ENCODE measurements at places on chromosomes 7 and 10.

- no peak for DNase-seq
Measured at GRCh38 chr10:132401401-132402118, 4.6 kb downstream of the PWWP2B start.

GRCh38 chr7:105797652-105798051, 78.7 kb downstream of the ATXN7L1 start:
- DNase-seq: no peak

DNA sequence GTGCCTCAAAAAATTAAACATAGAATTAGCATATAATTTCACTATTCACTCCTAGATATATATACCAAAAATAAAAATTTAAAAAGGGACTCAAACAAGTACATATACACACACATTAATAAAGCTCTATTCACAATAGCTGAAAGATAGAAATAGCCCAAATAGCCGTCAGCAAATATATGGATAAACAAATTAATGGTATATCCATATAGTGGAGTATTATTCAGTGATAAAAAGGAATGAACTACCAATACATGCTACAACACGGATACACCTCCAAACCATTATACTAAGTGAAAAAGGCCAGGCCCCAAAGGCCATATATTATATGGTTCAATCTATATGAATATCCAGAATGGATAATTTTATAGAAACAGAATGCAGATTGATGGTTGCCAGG, 414.6 kb upstream of the LRGUK start:
- DNase-seq: no peak

DNA sequence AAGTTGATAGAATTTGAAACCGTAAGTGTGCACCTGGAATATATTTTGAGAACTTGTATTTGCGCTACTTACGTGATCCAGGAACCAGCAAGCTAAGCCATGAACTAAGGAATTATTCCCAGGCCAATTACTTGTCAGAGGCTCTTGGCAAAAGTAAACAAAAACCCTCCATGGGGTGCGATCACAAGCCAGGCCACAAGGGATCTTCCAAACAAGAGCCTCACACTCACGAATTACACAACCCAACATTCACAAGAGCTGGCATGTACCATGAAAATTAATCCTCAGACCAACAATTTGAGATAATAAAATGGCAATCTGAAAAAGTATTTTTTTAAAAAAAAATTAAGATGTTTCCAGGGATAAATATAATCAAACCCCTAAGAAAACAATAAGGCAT, 467.0 kb upstream of the AKR1E2 start:
- DNase-seq: no peak

DNA sequence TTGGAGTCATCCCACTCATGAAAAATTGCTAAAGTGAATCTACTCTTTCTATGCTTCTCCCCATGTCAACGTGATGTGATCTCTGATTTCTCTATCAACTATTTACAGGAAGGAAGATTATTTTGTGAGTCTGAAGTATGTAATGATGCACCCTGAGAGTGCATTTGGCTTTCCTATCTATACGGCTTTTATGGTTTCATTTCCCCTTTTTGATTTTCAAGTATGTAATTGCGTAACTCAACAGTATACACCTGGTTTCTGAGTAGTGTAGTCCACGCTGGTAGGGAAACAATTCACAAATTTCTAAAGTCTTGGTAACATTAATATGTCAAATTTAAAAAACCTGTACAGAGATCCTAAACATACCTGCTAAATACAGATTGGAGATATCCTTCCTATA, 194.7 kb upstream of the SEMA3A start:
- DNase-seq: no peak

GRCh38 chr10:131571346-131571745, 259.8 kb upstream of the TCERG1L start:
- no peak for DNase-seq

- DNase-seq: no peak
Measured at GRCh38 chr7:79988653-79989052, 146.0 kb upstream of the GNAI1 start.

- no peak for DNase-seq
Measured at GRCh38 chr10:94213980-94214379, 148.8 kb downstream of the NOC3L start.

DNA sequence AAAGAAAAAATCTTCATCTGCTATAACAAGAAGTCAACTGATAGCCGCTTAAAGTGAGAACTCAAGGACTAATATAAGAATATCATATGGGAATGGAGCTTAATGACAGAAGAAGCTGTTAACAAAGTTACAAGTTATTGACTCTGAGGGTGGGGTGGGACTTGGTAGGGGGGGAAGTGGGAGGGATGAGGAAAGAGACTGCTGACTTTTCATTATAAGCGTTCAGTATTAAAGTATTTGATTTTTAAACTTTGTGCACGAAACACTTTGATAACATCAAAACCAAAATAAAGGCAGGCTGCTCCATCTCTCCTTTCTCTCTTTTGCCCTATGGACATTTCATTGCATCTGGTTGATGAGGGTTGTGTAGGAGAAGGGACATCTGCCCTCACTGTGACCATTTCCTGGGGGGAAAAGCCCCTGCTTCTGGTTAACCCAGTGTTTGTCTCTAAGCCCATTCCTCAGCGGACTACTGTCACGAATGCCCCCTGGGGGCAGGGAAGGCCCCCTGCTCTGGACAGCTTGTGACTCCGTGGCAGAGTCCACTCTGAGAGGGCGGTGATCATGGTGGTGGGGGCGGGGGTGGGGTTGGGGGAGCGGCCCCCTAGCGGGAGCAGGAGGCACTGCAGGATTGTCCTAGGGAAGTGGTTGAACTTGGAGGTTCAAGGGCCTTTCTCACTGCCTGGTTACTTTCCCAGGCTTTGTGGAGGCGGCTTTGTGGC, 17.4 kb downstream of the SLC13A4 start:
- DNase-seq: no peak

DNA sequence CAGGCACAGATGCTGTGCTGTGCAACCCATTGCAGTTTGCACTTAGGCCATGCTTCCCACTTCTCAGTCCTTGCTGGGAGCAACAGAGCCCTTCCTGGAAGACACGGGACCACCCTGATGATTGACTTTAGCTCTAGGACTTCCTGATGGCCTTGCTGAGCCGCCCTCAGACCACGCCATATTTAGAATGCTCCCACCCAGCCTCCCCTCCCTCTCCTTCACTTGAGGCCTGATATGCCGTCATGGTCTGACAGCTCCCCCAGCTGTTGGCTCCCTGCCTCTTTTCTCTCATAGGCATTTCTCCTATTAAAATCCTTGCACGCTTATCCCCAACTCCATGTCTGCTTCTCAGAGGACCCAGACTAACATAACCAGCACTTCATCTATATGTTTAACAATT, 29.4 kb upstream of the GATAD1 start:
- DNase-seq: no peak

GRCh38 chr10:103590060-103590459, 96.6 kb downstream of the NEURL1 start:
- no peak for DNase-seq

GRCh38 chr7:94062372-94062771, 58.2 kb upstream of the BET1 start:
- no peak for DNase-seq

DNA sequence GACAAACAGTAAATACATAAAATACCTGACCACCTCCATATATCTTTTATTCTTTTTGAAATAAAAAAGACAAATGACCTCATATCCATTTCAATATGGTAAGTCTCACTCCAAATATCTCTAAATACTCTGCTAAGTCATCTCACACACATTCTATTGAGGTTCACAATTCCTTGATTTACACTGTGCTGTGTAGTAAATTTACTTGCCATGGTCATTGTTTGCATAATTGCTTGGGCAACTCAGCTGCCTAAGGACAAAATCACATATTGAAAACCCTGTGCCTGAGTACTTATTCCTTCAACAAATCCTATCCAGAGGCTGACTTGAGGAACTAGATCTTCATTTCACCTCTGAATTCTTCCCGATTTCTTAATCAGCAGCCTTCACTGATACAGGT, 176.4 kb downstream of the THSD7A start:
- DNase-seq: no peak

- no peak for DNase-seq
Measured at GRCh38 chr7:133331861-133332260, 79.0 kb downstream of the EXOC4 start.

- DNase-seq: no peak
Measured at GRCh38 chr10:76040830-76041220, 609.4 kb downstream of the LRMDA start.

- no peak for DNase-seq
Measured at GRCh38 chr7:116241291-116241690, 31.0 kb downstream of the TES start.

DNA sequence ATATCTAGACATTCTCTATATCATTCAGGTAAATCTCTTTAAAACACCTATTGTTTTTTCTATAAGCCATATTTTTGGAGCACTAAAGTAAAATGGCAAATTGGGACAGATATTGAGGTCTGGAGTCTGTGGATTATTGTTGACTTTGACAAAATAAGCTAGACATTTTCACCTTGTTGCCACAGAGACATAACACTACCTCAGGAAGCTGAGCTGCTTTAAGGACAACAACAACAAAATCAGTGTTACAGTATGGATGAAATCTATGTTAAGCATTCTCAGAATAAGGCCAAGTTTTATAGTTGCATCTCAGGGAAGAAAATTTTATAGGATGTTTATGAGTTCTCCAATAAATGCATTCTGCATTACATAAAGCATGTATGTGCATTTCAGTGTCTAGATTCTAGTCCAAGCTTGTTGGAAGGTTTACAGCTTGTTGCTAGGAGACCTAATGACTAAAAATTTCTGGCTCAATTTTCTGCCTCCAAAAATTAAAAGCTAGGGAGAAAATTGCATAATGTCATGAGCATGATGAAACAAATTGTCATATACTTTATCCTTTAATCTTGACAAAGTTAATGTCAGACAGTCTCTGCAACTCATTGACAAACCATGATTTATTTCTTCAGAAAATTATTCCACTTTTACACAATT, 18.3 kb downstream of the LIPM start:
- no peak for DNase-seq

DNA sequence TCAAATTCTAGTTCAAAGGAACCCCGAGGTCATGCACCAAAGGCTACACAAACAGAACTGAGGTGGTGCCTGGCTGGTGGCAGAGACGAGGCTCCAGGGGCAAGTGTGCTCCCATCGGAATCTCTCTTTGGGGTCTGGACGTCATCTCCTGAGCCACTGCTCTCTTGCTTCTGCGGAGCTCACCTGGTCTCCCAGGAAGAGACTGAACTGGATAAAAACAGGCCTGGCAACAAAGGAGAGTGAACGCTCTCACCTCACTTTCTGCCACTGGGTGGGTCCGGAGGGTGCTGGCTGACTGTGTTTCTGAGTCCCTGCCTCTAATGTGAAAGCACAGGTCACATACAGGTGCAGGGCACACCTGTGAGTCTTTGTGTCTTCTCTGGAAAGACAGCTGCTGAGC, 22.4 kb downstream of the VIPR2 start:
- DNase-seq: no peak

DNA sequence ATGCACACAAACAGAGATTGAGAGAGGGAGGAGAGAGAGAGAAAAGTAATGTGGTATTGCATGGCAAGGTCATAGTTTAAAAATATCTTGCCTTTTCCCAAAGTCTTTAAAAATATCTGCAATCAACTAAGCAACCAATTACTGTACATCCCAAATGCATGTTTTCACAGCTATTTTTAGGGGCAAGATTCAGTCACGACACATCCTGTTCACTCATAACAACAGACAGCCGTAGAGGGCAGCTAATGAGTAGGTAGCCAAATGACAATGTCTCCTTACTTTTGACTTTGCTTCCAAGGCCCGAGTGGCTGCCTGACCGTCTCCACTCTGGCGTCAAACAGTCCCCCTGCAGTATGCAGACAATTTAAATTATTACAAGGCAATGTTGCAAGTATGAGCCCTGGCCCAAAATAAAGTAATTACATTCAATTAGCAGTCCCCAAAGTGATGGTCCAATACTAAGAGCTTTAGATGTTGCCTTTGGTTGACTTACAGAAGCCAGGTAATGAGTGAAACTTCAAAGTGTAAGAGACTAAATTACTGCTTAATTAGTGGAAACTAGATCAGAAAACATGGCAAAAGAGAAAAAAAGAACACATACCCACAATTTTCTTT, 162.9 kb downstream of the MBL2 start:
- no peak for DNase-seq

- no peak for DNase-seq
Measured at GRCh38 chr10:124221356-124222317, 128.2 kb upstream of the CHST15 start.
